Right lung (tissue), 10 donors: ENCODE measurements at places on chromosomes 7 and 10.
A peak's percentile ranks its signal among the peaks of the same experiment; 100 is the strongest.

GRCh38 chr7:105963038-105963667 lies at the start of gene CDHR3:
Gene CDHR3 (plus strand): TSS chr7:105963264. CDS start chr7:105963319, 55 bp downstream.
- DNase-seq: no peak

DNA sequence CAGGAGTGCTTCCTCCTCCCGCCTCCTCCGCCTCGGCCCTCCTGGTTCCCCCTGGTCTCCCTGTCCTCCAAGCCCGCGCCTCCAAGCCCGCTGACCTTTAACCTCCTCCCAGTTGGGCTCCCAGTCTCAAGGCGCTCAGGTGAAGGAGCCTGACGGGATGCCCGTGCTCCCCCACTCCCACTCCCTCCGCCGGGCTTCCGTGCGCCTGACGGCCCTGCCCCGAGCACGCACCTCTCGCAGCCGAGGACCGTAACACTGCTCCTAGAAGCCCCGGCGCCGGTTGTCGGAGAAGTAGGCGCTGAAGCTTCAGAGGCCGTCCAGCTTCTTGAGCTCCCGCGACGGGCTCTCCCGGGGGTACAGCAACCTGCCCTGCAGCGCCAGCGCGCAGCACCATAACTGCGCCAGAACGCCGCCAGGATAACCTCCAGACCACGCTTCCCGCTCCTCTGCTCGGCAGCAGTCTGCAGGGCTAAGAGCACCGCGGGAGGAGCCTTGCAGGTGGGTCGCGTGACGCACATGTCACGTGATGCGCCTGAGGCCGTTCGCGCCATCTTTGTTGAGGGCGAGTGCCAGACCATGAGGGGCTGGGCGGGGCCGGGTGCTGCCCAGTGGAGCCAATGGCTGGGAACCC lies 71.0 kb upstream of the ZNF479 start:
- DNase-seq: no peak

DNA sequence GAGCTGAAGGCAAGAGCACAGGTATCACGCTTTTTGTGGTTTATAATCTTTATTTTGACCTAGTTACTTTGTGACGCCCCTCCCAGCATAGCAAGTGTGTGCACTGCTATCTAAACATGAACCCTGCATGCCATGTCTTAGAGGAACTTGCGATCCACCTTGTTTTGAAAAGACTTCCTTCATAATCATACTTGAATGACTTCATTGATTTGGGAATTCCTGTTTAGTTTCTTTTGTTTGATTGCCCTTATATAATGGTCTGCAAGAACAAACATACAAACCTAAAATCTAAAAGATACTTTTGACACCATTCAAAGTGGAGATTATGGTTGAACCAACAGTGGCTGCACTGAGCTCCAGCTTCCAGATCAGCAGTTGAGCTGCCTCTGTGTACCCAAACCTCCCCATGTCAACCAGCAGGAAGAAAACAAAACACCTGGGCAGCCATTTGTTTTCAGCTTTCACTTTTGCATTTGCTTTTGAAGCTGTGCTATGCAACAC lies 132.6 kb downstream of the CELF2 start:
- DNase-seq: no peak

GRCh38 chr10:86976362-86977056 lies 8.2 kb downstream of the ADIRF start:
- DNase-seq: no peak

DNA sequence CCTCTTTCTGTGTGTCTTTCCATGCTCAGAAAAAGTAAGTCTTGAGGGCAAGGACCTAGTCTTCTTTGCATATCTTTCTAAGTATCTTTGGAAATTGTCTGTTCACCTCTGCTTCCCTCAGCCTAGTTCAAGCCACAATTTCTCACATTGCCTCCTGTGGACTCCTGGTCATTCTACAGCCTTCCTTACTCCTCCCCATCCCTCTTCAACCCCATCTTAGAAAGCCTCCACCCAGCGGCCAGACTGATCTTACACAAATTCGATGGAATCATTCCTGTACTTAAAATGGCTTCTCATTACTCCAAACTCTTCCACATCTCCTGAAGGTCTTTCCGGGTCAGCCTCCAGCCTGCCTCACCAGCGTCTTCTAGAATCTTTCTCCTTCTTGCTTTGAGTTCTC lies 24.1 kb upstream of the AGK start:
- no peak for DNase-seq

- no peak for DNase-seq
Measured at GRCh38 chr7:38186593-38187314, 8.7 kb downstream of the STARD3NL start.

GRCh38 chr7:103630318-103630717 lies 184.3 kb upstream of the SLC26A5 start:
- no peak for DNase-seq

- DNase-seq: no peak
Measured at GRCh38 chr7:39333701-39334100, 232.5 kb upstream of the YAE1 start.

DNA sequence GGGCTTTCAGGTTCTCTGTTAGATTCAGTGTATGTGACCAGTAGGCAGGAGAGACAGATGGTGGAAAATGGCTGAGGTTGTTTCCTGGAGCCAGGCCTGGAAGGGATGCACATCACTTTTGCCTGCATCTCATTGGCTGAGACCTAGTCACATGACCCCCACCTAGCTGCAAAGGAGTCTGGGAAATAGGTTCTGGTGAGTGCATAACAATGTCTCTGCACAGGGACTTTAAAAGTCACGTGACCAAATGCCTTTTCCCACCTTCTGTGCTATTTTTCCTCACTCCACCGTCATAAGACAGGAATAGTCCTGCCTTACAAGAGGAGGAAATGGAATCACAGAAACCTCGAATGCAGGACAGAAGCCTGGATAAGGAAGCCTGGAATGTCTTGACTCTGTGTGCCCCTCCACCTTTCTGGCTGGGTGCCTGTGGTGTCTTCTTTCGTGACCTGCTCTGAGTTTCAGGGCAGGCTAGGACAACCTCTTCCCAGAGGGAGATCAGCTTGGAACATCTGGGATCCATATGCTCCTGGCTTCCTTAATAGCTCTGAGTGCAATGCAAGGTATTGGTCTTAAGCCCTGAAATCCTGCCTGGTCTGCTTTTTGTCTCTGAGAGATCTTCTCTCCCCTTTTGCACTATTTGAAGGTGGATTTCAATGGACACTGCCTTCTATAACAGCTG lies 139.9 kb upstream of the ZNF438 start:
- no peak for DNase-seq

GRCh38 chr7:93044147-93044810 lies 73.5 kb downstream of the SAMD9 start:
- DNase-seq: no peak

DNA sequence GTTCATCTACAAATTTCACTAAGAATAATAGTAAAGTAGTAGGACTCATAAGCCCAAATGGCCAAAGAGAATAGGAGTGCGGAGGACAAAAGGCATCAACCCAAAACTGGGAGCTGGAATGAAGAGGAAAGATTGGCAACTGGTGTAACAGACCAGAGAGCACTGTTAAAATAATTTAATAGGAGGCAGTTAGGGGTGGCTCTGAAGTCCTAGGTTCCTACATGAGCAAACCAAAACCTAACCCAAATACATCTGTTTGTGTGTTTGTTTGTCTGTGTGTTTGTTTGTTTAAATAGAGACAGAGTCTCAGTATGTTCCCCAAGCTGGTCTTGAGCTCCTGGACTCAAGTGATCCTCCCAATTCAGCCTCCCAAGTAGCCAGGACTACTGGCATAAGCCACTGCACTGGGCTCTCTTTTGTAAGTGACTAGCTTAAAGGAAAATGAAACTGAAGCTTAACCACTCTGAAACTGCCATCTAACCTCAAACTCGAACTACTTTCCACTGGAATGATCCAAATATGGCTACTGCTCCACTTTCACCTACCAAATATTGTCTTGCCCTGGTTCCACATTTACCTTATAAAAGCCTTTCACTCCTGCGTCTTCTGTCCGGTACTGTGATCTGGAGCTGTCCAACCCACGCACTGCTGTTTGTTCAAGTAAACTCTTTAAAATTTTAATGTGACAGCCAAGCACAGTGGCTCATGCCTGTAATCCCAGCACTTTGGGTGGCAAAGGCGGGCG lies 94.9 kb downstream of the AKR1D1 start:
- DNase-seq: no peak

DNA sequence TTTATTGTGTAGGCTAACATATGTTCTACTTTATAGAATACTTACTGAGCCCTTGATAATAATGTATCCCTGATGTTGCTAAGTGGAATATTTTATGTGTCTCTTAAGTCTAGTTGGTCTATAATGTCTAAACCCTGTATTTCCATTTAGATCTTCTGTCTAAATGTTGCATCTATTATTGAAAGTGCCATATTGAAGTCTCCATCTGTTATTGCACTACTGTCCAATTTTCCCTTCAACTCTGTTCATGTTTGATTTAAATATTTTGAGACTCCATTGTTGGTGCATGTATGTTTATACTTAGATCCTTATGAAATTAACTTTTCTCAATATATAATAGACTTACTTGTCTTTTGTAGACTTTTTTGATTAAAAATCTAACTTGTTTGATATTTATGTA lies 924.5 kb upstream of the KCND2 start:
- no peak for DNase-seq

- DNase-seq: no peak
Measured at GRCh38 chr10:32237644-32238345, 109.2 kb downstream of the EPC1 start.

- no peak for DNase-seq
Measured at GRCh38 chr10:131747251-131747650, 153.6 kb upstream of the PPP2R2D start.

DNA sequence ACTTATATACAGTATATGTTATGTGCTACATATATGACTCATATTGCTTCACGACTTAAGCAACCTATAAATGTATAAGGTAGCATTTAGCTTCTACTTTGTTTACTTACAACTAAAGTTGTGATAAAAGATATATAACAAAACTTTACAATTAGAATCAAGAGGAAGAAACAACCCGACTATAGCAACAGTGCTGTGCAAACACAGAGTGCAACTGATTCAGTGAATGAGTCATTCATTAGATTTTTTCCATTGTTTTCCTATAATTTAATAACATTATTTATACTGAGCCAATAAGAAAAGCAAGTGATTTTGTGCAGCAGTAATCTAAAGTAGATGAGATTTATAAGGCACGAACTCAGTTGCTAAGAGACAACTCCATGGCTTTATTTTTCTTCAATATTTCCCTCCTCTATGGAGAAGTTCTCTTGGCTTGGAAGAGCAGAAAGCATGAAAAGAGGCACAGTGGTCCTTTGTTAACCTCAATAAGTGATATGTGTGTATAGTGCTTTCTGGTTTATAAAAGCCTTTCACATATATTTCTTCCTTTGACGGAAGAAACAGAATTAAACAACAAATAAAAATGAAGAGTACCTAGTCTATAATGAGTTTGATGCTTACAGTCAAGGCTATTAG lies 19.8 kb downstream of the CEP41 start:
- no peak for DNase-seq

- no peak for DNase-seq
Measured at GRCh38 chr7:52876402-52876801, 159.0 kb upstream of the POM121L12 start.

- peak; percentile 77 for DNase-seq
Measured at GRCh38 chr7:33109005-33109757, at the start of gene RP9. Gene RP9 (minus strand): TSS chr7:33109404. CDS start chr7:33109372, 32 bp downstream.

DNA sequence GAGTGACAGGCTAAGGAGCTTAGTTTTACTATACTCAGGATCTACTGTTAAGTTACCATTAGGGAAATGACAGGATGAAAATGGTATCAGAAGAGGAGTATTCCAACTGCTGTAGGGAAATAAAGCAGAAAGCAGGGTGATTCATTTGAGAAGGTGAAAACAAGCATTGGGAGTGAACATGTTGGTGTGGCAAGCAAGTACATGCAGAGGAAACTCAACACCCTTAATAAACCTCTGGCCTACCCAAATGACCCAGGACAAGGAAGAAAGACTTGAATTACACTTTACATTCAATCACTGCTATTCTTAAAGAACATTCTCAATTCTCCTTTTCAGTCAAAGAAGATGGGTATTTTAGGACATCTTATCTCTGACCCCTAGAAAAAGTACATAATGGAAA lies 28.7 kb downstream of the ERLIN1 start:
- DNase-seq: no peak

DNA sequence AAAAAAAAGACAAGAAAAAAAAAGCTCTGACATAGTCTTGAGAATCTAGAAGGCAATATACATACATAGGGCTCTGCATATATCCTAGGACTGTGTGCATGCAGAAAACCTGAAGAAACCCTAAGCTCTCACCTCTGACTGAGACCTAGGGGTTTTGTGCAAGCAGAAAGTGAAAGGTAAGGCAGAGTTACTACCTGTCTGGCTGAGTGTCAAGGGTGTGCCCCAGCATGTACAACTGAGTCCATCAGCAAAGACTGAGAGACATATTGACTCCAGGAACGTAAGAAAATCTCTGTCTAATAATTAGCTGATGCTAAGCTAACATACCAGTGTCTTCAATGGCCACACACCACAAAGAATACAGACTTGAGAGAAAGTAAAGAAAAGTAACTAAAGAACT lies 16.3 kb upstream of the HNRNPH3 start:
- no peak for DNase-seq

- no peak for DNase-seq
Measured at GRCh38 chr7:127760436-127761031, 108.5 kb downstream of the SND1 start.

GRCh38 chr10:99008054-99008453 lies 227.6 kb downstream of the HPSE2 start:
- DNase-seq: no peak

GRCh38 chr7:3159039-3159438 lies 115.4 kb upstream of the CARD11 start:
- no peak for DNase-seq

DNA sequence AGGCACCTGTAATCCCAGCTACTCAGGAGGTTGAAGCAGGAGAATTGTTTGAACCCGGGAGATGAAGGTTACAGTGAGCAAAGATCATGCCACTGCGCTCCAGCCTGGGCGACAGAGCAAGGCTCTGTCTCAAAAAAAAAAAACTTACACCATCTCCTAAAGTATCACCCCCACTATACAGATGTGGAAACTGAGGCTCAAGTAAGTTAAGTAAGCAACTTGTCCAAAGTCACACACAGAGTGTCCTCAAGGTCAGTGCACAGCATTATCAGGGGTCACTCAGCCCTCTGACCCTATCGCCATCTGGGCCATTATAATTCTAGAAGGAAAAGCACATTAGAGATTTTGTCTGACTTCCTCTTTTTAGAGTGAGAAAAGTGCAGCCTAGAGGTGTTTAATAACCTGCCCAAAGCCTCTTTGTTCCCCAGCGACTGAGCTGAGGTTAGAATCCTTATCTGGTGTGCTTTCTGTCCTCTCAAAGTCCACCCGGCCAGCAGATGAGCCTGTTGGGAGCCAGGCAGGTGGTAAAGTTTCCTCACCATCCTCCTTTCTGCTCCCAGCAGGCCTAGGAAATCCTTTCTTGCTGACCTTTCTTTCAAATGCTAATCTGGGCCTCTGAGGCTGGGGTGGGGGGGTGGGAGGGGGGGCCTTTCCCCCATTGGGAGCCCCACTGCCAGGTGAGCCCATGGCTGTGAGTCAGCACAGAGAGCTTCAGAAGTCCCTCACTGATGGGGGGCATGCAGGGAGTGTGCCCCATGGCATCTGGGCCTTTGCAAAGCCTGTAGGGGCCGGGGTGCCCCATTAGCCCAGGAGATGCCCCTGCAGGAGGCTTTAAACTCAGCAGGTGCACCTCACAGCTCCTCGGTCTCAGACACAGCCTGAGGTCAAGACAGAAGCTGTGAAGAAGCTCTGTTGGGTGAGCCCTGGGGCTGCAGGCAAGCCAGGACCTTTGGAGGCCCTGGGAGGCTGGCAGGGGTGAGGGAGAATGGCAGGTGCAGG lies 12.0 kb upstream of the KCNMA1 start:
- DNase-seq: no peak
